ENCODE measurements at places on chromosomes 11 and 22.

- no peak for DNase-seq
Observed at GRCh38 chr11:106077609-106078455, at the start of gene AASDHPPT. TSS of gene AASDHPPT (plus strand) at chr11:106077662. CDS start at chr11:106077711, 49 bp downstream.

DNA sequence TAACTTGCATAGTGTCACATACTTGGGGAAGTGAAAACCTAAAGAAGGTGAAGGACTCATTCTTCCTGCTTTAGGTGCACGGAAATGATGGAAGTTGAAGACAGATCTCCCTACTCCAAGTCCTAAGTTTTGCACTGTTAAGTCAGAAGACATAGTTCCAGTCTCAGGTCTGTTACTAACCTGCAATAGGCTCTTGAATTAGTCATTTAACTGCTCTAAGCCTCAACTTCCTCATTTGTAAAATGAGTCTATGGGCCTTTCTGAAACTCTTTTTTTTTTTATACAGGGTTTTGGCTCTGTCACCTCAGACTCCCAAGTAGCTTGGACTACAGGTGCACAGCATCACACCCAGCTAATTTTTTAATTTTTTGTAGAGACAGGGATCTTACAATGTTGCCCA, 30.8 kb upstream of the POU2AF1 start:
- DNase-seq, result no peak

DNA sequence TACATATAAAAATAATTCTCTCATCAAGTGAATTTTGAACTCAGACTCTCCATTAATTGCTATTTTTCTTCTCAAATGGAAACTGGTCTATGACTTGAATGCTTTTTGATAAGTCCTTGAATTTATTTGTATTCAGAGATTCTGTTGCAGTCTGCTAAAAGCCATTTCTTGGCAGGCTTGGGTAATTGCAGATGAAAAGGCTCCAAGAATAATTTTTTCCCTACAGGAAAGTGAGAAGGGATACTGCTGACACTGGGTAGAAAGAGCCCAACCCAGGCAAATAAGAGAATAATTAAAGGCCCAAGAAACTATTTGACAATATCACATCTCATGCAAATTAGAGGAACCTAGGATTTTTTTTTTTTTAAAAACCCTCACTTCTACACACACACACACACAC, 246.5 kb upstream of the DDI1 start:
- no peak for DNase-seq

DNA sequence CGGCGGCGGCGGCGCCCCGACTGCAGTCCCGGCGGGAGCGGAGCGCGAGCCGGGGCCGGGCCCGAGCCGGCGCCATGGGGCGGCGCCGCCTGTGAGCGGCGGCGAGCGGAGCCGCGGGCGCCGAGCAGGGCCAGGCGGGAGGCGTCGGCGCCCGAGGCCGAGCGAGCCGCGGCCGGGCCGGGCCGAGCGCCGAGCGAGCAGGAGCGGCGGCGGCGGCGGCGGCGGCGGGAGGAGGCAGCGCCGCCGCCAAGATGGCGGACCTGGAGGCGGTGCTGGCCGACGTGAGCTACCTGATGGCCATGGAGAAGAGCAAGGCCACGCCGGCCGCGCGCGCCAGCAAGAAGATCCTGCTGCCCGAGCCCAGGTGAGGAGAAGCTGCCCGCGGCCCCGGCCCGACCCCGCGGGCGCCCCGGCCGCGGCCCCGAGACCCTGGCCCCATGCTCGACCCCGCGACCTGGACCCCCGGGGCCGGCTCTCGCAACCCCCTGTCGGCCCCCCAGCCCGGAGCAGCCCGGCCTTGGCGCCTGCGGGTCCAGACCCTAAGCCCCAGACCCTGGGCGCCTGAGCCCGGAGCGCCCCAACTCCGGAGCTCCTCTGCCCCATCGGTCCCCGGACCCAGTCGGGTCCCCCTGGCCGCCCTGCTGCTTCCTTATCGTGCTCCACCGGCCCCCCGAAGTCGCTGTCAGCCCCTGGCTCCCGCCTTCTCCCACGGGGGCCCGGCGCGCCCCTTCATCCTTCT, at the start of gene GRK2:
Gene GRK2 (plus strand): TSS at position 25 of the 739 bp plus-strand sequence. CDS start 227 bp downstream, at position 252.
- no peak for DNase-seq

- DNase-seq, result no peak
Observed at GRCh38 chr22:41848468-41848867, 15.6 kb downstream of the SREBF2 start.

DNA sequence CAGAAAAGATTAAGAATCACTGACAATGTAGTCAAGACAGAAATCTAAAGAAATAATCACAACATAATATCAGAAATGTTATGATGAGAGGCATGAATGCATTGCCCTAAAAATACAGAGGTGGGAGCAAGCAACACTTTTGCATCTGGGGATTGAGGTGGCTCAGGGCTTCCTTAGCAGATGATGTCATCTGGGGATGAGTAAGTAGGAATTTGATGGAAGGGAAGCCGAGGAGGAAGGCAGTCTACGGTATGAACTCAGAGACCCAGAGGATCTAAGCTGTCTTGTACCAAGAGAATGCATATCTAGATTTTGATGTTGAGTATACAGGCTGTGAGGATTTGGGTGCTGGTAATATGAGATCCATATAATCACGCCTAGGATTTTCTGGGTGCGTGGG, 193.0 kb upstream of the SNX19 start:
- DNase-seq, result no peak

- no peak for DNase-seq
Observed at GRCh38 chr11:72406540-72407527, 27.5 kb downstream of the CLPB start.

DNA sequence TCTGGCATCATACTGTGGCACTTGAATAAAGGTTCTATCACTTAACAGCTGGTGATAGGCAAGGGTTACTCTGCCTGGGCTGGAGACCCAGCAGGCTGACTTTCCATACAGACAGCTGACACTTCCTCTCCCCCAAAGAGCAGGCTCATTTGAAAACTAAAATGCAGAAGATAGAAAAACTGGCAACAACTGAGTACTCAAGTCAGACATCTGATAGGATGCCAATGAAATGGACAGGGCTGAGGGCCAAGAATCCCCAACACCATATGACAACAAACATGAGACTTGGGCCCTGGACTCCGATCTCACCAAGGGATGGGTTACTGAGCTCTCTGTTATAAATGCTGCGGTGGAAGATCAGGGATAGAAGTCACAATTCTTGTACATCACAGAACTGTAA, 237.2 kb downstream of the LRRC4C start:
- no peak for DNase-seq

GRCh38 chr22:32328306-32329201, 29.1 kb upstream of the RFPL3 start:
- no peak for DNase-seq

DNA sequence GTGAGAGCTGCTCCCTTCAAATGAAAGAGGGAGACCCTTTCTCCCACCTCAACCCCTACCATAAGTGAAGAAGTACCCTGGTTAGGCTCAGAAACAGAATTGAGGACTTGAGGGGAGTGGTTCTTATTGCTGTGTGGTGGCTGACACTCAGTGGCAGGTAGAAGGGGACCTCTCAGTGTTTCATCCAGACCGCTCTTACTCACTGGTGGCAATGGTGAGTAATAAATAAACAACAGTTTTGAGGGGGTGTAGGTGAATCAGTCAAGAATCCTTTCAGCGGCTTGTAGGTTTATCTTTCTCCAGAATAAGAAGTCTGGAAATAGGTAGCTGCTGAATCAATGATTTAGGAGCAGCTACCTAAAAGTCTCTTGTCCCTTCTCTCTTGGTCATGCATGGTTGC, 403.4 kb upstream of the B3GAT1 start:
- DNase-seq, result no peak

DNA sequence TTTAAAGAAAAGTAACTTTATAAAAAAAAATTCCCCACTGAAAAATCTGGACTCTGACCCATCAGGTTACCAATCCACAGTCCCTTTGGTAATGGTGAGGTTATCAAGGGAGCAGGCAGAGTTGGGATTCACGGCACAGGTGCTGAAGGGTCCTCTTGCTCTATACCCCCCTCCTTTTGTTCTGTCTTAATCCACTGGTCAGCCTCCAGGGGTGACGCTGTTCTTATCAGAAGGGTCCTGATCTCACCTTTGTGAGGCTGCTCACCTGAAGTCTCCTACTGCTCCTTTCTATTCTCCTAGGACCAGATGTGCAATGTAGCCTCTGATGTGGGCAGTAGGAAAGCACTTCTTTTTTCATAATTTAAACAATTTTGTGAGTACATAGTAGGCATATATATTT, 80.6 kb upstream of the E2F8 start:
- DNase-seq, result no peak

GRCh38 chr11:76124905-76125770, 81.2 kb downstream of the WNT11 start:
- DNase-seq, result no peak

DNA sequence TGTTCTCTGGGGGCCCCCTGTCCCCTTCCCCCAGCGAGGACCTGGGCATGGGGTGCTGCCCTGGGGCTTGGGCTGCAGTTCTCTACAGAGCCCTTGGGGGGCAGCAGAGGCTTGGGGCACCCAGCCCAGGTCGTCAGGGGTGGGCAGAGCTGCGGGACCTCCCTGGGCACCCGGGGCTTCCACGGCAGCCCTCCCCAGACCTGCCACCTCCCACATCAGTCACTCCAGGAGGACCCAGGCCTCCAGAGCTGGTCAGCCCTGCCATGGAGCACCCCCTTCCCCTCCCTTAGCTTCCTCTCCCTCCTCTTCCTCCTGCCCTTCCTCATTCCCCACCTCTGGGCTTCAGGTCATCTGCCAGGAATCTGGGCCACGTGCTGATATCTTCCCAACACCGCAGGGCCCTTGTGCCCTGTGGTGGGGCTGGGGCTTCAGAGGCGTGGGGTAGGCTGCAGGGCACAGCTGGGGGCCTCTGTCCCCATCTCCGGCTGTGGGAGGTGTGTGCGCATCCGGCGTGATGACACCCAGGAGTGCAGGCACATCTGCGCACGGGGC, 5.8 kb downstream of the TSPAN4 start:
- peak; percentile 16 for DNase-seq

DNA sequence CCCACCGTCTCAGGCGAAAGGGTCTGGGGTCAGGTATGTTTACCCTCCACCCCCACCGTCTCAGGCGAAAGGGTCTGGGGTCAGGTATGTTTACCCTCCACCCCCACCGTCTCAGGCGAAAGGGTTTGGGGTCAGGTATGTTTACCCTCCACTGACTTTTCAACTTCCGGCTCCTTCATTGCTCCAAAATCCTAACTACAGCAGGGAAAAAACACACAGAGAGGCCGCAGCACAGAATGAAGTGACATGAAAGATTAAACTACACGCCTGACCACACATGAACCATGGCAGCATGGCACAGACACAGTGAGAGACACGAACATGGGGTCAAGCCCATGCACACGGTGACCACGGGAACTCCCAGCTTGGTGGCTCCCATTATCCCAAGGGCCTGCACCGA, 634.9 kb upstream of the B3GAT1 start:
- DNase-seq, result no peak

DNA sequence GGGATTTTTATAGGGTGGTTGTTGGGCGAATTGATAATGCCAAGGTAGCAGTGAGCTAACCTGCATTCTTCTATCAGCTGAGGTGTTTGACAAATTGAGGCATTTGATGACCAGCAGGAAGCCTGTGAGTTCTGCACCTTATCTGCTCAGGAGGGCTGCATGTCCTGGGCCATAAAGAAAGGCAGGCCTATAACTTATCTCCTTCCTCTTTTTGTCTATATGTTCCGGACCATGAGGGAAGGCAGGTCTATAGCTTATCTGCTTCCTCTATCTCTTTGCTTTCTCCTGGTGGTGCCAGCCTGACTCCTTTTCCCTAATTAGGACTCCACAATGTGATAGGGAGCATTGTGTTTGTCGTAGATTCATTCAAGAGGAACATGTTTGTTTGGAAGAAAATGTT, 8.6 kb upstream of the JAM3 start:
- DNase-seq, result no peak

GRCh38 chr11:97610000-97610399, 1220.2 kb downstream of the JRKL start:
- no peak for DNase-seq

DNA sequence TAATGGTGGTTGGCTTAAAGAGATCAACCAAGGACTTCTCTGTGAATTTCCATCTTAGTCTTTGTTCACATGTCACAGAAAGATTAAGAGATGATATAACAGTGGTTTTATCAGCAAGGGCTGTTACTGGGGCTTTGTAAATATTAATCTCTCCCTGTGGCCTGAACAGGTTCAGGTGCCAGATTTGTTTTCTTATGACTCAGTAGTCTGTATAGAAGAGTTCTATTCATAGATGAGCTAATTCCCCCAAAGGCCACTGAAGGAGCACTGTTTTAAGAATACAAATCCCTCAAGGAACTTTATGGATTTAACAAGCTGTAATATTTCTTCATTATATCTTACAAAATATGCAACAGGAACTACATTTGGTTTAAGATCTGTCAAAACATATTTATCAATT, 50.4 kb downstream of the TCP11L1 start:
- no peak for DNase-seq

DNA sequence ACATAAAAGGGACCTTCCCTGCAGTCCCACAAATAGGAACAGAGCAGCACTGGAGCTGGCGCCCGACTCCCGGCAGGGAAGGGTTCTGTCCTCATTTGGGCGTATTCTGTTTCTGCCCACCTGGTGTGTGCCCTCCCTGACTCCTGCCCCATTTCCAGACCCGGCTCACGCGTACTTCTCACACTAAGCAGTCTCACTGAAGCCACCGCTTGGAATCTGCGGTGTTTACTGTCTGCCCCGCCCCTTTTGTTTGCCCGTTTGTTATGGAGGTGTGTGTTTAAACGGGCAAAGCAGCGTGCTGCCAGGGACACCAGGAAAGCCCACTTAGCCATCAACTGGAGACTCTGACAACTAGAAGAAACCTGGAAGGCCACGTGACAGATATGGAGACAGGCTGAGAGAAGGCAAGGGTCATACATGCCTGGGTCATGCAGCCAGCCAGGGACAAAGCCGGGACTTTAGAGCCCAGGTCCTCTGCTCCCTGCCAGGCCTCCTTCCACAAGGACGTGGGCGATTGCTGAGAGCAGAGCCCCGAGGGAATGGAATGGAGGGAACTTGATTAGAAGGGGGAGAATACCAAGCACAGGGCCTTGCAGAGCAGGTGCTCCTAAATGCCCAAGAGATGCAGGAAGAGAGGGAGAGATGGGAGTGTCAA, 8.7 kb upstream of the EFCAB6 start:
- DNase-seq, result no peak

DNA sequence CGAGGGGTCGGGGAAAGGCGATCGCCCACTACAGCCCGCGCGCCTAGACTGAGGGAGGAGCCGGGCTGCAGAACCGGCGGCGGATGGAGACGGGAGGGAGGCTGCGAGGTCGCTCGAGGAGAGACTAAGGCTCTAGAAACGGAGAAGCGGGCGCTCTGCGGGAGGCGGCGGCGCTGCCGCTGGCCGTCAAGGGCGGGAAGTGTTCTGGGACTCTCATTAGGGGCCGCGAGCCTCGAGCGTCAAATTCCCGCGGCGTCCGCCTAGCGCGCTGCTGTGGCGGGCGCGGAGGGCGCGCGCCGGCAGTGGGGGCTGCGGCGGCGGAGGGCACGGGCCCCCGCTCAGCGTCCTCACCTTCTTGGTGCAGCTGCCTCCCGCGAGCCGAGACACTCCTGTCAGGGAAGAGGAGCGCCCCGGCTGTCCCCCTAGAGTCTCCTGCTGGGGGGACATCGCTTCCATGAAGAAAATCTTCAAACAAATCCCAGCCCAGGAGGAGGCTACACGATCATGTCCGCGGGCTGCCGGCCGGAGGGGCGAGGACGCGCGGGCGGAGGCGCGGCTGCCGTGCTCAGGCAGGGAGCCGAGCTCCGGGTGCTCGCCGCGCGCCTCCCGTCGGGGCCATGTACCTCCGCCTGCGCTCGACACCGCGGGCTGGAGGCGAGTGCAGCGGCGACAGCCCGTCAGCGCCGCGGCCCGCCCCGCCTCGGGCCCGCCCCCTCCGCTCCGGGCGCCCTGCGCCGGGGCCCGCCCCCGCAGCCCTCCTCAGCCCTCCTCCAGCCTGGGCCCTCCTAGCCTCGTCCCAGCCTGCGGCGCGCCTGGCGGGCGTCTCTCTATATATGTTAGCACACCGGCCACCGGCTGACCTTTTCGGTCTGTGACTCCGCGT, at the start of gene ARHGAP20:
Gene ARHGAP20 (minus strand): TSS at position 662 of the 883 bp plus-strand sequence. CDS start 206 bp downstream, at position 456.
- no peak for DNase-seq
